ENCODE measurements at places on chromosomes 13 and 19. TPM values are rescaled to one million over a fixed set of nuclear protein-coding genes. Genes with fewer than 3 reads are reported as not detected.
A peak's percentile ranks its signal among the peaks of the same experiment; 100 is the strongest.

GRCh38 chr19:2049741-2050348 is 1.2 kb downstream of the MKNK2 start:
- peak; percentile 80 for DNase-seq

Gene HMG20B
- 68.1 TPM for total RNA-seq

DNA sequence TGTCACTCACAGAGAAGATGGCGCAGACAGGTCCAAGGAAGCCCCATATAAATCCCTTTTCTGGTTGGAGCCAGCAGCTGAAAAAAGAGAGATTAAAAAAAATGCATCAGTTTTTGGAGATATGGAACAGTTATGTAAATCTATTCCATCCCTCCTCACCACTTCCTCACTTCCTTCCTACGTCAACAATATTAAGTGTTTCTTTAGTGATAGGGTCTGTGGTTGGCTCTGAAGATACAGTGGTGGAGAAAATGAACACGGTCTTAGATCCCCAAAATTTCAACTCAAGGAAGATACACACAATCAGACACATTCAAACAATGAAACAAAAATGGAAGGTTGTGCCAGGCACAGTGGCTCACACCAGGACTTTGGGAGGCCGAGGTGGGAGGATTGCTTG is 31.5 kb downstream of the ADGRE2 start:
- no peak for DNase-seq

- no peak for DNase-seq
Observed at GRCh38 chr13:106178816-106179215, 356.6 kb downstream of the EFNB2 start.

DNA sequence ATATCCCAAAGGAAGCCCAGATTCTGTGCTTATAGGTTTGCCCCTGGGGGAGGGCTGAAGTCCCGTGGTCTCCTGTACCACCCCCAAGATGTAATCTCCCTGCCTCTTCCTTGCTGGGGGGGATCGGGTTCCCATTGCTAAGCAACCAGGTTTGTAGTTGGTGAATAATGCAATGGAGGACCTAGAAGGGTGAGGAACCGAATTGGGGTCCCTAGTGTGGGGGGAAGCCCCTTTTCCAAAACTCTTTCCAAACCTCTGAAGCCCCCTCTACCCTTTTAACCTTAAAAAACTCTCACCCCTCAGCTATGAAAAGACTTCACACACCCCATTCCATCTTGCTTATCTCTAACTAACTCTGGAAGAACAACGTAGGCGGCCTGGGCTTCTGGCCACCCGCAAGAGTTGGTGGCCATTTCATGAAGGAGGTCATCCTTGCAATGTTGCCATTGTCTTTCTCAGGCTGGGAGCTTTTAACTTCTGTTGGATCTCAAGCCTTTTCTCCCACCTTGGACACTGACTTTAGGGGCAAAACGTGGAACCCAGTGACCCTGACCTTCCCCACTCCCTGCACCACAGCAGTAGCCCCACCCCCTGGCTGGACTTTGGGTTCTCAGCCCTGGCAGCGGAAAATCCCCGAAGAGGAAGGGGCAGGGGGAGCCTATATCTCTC is 661 bp downstream of the PALM3 start:
- no peak for DNase-seq

Gene UPF3A
- 48.5 TPM for total RNA-seq

DNA sequence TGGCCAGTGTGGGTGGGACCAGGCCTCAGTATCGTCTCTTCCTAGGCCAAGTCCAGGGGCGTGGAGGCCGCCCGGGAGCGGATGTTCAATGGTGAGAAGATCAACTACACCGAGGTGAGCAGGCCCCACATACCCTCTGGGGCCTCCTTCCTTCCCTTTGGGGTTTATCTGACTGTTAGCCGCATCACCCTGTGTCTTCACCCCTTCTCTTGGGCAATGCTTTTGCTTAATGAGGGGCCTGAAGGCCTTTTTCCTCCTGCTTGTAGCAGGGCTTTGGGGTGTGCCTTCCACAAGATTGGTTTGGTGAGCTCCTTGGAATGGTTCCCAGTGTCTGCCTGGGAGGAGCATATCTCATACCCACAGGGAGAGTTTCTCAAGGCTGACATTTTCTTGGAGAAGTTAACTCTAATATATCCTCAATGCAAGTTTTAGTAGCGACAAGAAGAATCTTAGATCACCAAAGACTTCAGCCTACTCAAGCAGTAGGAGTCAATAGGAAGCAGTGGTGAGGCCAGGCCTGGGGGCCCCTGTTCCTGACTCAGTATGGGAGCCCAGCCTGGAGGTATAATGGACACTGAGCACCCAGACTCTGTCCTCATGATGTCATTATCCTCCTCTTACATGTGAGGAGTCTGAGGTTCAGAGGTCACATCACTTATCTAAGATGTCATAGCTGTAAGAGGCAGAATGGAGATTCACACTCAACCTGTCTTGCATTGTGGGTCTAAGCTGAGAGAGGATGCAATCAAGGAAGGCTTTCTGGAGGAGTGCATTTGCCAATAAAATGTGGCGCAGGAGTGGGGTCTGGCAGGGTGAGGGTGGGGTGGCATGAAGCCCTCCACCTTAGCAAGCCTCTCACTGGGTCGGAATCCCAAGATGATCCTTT is 2.0 kb downstream of the GPI start:
- DNase-seq: no peak

DNA sequence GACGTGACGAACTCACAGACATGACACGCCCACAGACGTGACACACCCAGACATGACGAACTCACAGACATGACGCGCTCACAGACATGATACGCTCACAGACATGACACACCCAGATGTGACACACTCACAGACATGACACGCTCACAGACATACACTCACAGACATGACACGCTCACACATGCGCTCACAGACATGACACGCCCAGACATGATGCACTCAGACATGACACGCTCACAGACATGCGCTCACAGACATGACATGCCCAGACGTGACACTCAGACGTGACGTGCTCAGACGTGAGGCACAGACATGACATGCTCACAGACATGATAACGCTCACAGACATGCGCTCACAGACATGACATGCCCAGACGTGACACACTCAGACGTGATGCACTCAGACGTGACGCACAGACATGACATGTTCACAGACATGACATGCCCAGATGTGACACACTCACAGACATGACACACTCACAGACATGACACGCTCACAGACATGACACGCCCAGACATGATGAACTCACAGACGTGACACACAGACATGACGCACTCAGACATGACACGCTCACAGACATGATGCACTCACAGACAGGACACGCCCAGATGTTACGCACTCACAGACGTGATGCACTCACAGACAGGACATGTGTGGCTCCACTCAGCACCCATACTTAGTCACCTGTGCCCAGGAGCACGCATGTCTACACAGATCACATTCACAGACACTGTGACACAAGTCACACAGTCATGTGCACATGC is 8.1 kb downstream of the ERFL start:
- no peak for DNase-seq

DNA sequence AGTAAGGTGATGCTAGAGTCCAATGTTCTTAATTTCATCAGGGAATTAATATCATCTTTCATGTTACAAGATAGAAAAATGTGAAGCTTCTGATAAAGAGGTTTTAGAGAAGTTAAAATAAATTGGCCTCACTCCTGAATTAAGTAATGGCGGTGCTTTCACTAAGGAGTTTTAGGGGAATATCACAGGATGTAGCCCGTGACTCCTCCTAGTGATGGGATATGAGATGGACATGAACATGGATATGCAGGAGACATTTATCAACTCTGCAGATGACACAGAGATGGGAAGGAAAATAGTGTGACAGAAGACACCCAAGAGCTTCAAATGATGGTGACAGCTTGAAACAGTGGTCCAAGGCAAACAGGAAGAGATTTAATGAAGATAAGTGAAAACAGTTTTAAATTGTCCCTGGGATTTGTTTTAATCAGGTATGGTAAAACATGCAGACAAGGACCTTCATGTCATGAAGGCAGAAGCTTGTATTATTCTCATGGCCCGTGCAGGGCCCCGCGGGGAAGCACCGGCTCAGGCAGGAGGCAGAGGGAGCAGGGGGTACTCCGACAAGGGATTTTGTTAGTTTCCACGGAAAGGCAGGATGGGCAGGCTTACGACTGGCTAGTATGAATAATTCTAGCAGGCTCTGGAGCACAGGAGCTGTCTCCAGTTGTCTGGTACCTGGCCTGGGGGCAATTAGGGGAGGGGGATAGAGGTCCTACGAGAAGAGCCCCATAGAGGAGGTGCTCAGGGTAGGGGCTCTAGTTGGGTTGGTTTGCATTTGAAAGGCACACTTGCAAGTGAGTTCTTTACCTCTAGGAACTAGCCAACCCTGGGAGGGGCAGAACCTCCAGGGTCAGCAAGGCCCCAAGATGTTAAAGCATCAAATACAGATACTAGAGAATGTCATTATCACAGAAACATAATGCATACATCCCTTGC is 38.7 kb upstream of the FARP1 start:
- no peak for DNase-seq

DNA sequence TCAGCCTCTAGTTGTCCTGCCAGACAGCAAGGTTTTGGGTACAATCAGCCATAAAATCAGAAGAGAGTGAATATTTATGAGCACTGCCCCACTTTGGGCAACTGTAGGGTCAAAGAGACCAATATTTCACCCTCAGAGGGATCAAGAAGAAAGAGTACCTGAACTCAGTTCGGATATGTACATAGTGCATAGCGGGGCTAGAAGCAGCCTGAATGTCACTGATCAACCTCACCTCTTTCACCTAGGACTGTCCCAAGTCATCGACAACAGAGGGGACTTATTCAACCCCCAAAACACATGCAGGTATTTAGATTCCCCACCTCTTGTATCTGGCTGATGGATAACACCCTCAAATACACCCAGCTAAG is 446.9 kb downstream of the COG6 start:
- no peak for DNase-seq

Gene SHD
- total RNA-seq: not detected

Gene LGALS7
- total RNA-seq: not detected

Gene ZNF382
- total RNA-seq: 14.8 TPM

- DNase-seq: no peak
Observed at GRCh38 chr13:39787086-39787487, 131.6 kb downstream of the COG6 start.

- no peak for DNase-seq
Observed at GRCh38 chr19:15137777-15138176, 30.6 kb downstream of the SYDE1 start.

DNA sequence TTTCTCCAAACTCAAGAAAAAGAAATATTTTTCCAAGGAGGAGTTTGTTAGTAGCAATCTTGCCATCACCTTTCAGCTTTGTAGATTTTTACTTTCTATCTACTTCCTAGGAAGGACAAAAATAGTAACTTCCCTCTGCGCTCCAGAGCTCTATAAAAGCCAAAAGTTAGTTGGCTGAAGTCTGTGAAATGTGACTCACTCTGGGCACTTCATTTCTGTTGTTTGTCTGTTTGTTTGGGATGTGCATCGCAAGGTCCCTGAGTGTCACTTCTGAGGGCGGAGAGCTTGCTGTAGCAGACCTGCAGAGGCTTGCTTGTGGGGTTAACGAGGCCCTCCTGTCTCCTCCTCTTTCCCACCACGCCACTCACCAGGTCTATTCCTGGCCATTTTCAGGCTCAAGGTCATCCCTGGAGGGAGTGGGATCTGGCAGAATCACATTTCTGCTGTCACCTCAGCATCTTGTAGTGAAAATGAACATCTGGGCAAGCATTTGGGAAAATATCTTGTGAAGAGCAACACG is 307.6 kb downstream of the GPC6 start:
- no peak for DNase-seq

Gene RAB3A
- 4.3 TPM for total RNA-seq

- no peak for DNase-seq
Observed at GRCh38 chr13:93001866-93002461, 224.6 kb upstream of the GPC6 start.

DNA sequence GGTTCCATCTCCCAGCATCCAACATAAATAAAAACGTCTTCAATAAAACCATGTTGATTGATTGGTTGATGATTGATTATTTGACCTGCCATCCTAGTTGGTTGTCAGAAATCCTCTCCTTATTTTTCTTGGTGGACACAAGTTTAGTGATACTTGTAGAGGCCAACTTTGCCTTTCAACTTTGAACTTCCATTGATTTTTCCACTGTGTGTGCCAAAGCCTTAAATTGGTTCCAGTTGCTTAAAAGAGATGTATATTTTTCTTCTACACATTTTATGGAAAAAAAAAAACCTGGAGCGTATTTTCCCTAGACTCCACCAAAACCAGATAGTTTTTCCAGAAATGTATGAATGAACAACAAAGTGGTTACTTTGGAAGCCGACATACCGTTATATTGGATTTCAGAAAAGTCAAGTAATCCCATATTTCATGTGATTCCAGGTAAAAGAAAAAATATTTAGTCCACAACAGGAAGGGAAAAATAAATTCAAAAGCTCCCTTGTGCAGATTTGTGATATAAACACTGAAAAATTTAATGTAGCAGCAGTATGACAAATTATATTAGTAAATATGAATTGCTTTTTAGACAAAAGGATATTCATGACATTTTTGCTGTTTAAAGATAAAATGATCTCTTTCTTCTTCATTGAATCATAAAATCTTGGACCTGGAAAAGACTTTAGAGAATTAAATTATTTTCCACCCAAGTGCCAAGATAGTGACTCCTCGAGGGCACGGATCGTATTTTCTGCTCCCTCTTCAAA is 85.2 kb downstream of the MBNL2 start:
- no peak for DNase-seq

Gene ALKBH7
- 58.5 TPM for total RNA-seq

DNA sequence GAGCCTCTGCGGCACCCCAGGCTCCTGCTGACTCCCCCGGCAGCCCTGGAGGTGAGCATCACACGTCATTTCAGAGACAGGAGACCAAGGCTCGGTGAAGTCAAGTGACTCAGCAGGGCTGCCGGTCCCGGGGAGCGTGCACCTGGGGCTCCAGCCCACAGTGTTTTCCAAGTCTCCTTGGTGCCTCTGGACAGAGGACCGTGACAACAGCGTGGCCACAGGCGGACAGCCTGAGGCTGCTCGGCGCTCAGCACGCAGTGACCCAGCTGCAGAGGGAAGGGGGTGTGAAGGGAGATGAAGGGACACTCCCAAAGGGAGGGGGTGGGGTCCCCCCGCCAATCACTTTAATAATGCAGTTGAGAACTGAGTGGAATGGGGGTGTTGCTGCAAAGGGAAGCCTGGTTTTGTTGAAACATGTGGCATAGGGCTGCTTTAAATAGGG is 17.5 kb upstream of the ASPDH start:
- DNase-seq: no peak

DNA sequence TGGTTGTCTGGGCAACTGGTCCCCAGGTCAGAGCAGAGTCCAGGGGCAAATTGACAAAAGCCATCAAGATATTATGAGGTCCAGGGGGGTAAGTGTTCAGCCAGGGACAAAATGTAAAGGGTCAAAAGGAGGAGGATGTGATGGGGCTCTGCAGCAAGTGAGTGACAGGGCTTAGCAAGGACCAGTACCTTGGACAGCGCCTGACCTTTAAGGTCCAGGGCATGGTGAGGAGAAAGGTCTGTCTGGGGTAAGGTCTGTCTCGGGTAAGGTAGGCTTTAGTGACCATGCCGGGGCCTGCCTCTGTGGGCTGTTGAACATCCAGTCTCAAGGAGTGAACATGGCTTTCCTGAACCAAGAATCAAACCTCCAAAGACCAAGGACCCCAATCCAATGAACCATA is 6.3 kb upstream of the ZNF358 start:
- DNase-seq: peak; percentile 22

Gene IGFL3
- not detected for total RNA-seq

Gene SCEL
- total RNA-seq: not detected

Gene CYP2S1
- total RNA-seq: 0.75 TPM
